ENCODE measurements at places on chromosomes 13 and 19. TPM values are rescaled to one million over a fixed set of nuclear protein-coding genes. Genes with fewer than 3 reads are reported as not detected.

GRCh38 chr13:90950160-90950559, 397.3 kb upstream of the MIR17HG start:
- no peak for DNase-seq

- no peak for DNase-seq
Measured at GRCh38 chr19:18477042-18477779, 39.3 kb upstream of the ISYNA1 start.

DNA sequence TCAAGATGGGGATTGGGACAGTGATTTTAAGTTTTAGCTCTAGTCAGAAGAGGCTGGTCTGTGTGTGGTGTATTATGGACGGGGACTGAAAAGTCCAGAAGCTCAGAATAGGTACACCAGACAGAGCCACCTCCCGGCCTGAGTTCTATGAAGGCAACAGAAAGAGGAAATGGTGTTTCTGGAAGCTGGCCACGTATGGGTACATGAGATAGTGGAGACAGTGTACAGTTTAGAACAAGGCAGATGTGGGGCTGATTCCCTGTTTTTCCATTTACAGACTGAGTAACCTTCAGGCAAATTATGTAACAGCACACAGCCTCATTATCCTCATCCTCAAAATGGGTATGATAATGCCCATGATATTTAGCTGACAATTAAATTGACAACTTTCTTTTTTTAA, 1.3 kb downstream of the ZNF175 start:
- DNase-seq: no peak

GRCh38 chr19:40257096-40257517, 28.0 kb downstream of the AKT2 start:
- no peak for DNase-seq

Gene LPAR2
- total RNA-seq: 11.0 TPM

Gene ATP4A
- total RNA-seq: not detected

Gene PTPRH
- 1.5 TPM for total RNA-seq

Gene ZNF254
- total RNA-seq: 22.2 TPM
